ENCODE measurements at places on chromosomes 4 and X.

DNA sequence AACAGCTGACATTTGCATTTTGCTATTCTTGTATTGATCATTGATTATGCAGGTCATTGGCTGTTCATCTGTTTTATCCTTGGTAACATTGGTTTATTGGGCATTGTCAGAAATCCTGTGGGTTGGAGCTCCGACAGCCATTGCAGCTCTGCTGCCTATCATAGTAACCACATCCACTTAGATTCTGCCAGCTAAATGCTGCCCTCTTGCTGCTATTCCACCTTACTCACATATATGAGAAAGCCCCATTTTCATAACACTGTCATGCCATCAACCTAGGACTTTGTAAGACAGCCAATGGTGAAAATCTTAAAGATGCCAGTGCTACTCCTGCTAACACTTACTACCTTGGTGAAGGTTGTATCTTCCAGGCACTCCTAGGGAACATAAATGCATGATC, 187.3 kb upstream of the CXCL13 start:
- peak; percentile 26 for ATAC-seq

GRCh38 chrX:150257353-150258175, 105.6 kb upstream of the MAMLD1 start:
- ATAC-seq, result no peak

GRCh38 chr4:166602068-166602467, 632.2 kb downstream of the SPOCK3 start:
- ATAC-seq, result no peak

GRCh38 chrX:71439896-71440295, 73.7 kb downstream of the TAF1 start:
- ATAC-seq, result no peak

Measured in activated T-helper 17 cell treated with anti-CD3 and anti-CD28 coated beads, Interleukin-2, amount 50 U/mL, for 72 hours (primary cell).